ENCODE measurements at places on chromosomes 16 and 17.

- no peak for DNase-seq
Measured at GRCh38 chr16:59067205-59067604, 333.1 kb upstream of the GOT2 start.

GRCh38 chr16:58022601-58023371 lies 2.8 kb upstream of the MMP15 start:
- DNase-seq: no peak

- DNase-seq: no peak
Measured at GRCh38 chr16:11082860-11083388, 138.6 kb downstream of the CLEC16A start.

DNA sequence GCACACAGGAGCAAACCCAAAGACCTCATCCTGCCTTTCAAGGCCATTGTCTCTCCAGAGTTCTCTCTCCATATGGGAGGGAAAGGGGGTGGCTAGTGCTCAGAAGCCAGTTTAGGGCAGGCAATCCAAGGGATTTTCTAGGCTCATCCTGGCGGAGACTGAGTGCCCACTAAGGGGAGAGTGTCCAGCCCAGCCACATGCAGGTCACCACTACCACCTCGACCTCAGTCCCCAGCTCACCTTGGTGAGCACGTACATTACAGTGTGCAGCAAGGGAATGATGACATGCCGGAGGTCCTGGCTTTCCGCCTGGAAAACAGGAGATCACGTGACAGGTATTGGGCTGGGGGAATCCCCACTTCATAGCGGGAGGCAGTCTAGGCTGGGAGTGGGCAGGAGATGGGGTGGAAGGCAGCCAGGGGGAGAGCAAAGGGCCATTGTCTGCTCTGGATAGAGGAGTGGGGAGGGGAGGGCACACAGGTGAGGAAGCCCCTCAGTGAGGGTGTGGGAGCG lies 29.9 kb downstream of the PIK3R6 start:
- DNase-seq: no peak

- no peak for DNase-seq
Measured at GRCh38 chr16:55479430-55480140, 587 bp downstream of the MMP2 start.

DNA sequence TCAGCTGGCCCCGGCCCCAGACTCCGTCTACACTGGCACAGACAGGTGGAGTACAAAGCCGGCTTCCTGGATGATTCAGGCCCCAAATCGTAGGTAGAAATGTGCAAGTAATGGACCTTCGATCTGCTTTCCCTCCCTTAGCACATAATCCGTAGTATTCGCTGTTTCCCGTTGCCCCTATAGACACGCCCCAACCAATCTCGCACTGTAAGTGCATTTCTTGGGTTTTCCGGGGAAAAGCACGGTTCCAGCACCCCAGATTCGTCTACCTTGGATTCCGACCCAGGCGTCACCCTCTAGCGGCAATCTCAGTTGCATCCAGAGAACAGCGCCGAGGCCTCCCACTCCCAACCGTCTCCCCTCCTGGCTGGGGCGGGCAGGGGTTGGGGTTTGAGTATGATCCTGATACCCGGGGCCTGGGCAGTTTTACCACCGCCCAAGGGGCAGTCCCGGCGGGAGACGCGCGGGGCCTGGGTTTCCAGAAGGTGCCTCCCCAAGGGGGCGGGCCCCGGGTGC lies 12.1 kb upstream of the FOXF1 start:
- no peak for DNase-seq

GRCh38 chr16:83134638-83135037 lies 507.9 kb downstream of the CDH13 start:
- DNase-seq: no peak

- no peak for DNase-seq
Measured at GRCh38 chr16:50252082-50252611, 14.2 kb upstream of the ADCY7 start.

GRCh38 chr17:74289688-74290087 lies 15.7 kb downstream of the DNAI2 start:
- DNase-seq: no peak

DNA sequence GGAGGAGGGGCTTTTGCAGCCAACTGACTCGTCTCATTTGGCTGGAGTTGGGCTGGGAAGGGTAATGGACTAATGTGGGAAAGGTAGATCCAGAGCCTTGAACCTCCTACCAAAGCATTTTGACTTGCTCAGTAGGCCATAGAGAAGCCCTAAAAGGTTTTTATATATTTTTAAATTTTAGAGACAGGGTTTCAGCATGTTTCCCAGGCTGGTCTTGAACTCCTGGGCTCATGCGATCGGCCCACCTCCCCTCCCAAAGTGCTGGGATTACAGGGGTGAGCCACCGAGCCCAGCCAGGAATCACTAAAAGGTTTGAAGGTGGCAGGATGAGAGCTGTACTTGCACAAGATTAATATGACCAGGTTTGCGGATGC lies 2.0 kb upstream of the PITPNC1 start:
- no peak for DNase-seq

DNA sequence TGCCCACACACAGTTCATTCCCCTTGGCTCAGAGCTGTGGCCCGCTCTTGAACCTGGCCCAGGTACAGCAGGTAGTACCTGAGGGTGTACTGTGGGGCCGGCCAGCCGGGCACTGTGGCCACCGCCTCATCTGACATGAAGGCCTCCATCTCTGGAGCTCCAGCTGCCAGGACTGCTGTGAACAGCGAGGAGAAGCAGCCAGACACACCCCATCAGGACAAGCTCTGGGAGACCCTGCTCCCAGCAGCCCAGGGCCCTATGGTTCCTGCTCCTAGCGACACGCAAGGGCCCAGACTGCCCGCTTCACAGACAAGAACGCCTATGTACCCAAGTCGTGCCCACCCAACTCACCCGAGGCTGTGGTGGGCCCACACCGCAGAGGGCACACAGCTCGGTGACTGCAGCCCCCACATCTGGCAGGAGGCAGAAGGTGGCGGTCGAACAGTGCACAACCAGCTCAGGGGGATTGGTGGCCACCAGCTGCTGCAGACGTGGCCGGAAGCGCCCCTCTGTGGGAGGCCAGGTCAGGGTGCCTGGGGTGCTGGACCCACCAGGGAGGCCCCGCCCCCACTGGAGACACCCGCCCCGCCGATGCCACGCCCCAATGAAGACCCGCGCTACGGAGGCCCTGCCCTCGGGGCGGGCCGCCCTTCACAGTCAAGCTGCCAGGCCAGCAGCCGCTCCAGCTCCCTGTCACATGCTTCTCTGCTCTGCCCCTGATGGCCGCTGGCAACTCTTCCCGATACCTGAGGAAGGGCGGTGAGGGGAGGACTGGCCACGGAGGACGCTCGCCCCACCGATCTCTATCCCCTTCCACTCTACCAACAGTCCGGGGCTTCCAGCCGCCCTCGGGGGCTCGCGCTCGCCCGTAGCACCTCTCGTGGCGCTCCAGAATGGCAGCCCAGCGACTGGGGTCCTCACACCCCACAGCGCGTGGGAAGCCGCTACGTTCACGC lies 1.1 kb upstream of the STUB1 start:
- DNase-seq: peak; percentile 38

Measured in T-helper 2 cell treated with Interferon-gamma antibody and Interleukin-4, amounts not matched to agents 5 μg/mL and 100 μg/mL, for 36 hours (primary cell).